Stimulated activated CD8-positive, alpha-beta memory T cell treated with anti-CD3 and anti-CD28 coated beads, Interleukin-15, amount 100 ng/mL, for 48 hours (primary cell): ENCODE measurements at places on chromosomes 3 and 15.

- no peak for DNase-seq
Measured at GRCh38 chr3:54871867-54872266, 56.0 kb downstream of the LRTM1 start.

DNA sequence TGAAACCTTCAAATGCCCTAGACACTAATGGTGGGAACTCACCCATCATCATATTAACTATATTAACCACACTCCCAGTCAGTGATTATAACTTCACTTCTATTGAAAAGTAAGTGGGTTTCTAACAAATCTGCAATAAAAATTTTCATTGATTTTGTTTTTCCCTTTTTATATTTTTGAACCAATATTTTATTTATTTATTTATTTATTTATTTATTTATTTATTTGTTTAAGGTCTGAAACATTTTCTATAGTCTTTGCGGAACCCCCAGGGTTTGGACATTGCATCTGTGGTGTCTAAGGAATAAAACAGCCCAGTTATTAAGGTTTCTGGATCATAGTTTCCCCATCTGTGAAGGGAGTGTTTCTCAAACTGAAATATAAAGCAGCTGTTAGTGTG, 16.2 kb upstream of the PLCL2 start:
- no peak for DNase-seq

GRCh38 chr3:12560505-12561190, 3.8 kb downstream of the MKRN2 start:
- no peak for DNase-seq

GRCh38 chr3:60101621-60102020, 1051.8 kb upstream of the CFAP20DC start:
- DNase-seq: no peak
